ENCODE measurements at places on chromosomes 2 and 18.

GRCh38 chr2:120990451-120990871 lies 254.8 kb downstream of the GLI2 start:
- no peak for DNase-seq

DNA sequence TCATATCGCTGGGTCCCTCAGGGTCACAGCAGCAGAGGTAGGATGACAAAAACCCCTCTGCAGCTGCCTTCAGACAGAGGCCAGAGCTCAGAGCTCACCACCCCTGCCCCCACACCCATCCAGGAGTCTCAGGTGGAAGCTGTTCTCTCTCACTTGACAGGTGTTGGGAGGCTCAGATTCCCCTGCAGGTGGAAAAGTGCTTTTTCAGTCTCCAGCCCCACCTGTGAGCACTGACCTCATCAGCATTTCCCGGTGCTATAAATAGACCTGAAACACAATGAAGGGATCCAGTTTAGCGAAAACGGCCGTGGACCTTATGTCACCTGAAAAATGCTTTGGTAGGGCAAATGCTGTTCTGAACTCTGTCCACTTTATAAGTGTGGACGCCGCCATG lies 254.9 kb downstream of the NDUFA10 start:
- no peak for DNase-seq

DNA sequence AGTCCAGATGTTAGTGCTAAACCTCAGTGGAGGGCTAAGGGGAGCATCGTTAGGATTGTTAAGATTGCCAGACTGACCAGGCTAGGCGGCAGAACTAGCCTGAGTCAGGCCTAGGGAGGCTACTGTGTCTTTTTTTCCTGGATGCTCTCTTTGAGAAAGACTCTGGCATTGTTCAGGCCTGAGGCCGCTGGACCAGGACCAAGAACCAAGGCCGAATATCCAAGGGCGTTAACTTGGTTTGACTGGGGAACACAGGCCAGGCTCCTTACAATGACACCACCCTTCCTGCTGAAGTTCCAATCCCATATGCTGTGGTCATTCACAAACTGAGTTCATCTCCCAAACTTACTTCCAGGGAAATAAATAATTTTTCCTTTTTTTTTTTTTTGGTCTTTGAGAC lies 10.6 kb downstream of the HTRA2 start:
- DNase-seq = no peak

DNA sequence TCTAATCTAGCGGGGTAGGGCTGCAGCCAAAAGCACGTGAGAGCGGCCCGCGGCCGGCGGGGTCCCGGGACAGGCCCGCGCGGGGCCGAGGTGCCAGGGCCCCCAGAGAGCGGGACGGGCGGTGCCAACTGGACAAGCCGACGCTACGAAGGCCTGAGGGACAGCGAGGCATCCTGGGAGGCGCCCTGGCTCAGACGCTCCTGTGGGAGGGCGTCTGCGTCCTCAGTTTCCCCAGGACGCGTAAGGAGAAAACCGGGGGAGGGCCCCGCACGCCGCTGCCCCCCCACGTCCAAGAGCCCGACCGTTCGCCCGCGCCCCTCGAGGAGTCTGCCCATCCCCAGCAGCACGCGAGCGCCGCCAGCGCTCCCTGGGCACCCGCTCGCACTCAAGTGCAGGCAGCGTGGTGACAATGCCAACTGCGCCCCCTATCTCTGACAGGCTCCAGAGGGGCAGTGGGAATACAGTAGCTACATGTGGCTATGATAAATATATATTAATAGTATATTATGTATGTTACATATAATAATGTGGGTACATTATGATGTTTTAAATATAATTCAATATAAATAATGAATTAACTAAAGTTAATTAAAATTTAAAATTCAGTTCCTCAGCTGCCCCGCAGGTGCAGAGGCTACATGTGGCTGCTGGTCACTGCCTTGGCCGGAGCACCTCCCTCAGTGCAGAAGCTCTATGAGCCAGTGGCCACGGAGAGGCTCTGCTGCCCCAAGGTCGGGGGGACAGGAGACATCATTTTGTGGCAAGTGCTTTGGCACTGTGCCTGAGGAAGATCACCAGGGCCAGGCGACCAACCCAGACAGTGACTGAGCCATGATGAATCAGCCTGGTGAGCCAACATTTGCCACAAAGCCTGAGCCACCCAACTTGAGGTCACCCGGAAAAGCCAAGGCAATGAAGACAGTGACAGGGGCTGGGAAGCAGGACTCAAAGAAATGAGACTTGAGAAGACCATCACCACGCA lies 5.5 kb upstream of the SFT2D3 start:
- DNase-seq = no peak

DNA sequence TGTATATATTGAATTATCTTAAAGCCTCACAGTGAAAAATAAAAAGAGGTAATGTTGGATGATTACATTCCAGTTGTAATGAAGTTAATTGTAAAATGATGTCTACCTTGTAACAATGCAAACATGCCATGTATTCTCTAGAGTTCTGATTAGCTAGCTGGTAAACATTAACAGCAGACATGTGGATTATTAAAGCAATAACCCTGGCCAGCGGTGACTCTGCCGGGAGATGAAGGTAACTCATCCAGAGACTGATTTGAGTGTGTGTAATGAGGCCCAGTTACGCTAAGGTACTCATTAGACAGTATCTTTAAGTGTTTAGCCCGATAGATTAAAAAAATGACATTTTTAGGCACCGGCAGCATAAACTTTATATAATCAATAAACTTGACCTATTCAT lies 79.6 kb upstream of the REV1 start:
- DNase-seq = no peak

DNA sequence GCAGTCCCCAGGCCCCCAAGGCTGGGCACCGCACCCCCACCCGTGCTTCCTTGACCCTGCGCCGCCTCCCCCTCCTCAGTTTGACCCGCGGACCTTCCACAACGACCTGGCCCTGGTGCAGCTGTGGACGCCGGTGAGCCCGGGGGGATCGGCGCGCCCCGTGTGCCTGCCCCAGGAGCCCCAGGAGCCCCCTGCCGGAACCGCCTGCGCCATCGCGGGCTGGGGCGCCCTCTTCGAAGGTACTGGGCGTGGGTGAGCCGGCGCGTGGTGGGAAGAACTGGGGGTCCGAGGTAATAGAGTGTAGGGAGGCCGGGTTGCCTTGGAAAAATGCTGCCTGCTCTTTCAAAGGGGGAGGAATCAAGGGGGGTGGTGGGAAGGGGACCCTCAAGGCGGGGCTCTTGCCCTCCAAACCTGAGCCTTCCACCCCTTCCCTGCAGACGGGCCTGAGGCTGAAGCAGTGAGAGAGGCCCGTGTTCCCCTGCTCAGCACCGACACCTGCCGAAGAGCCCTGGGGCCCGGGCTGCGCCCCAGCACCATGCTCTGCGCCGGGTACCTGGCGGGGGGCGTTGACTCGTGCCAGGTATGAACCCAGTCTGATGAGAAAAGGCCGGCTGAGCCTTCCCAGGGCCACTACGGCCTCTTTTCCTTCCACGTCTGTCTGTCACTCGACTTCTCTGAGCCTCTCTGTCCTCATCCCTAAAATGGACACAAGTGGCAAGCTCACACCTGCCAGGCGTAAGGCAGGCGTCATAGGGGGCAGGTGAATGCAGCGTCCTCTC lies 2.6 kb downstream of the PRSS56 start:
- no peak for DNase-seq

DNA sequence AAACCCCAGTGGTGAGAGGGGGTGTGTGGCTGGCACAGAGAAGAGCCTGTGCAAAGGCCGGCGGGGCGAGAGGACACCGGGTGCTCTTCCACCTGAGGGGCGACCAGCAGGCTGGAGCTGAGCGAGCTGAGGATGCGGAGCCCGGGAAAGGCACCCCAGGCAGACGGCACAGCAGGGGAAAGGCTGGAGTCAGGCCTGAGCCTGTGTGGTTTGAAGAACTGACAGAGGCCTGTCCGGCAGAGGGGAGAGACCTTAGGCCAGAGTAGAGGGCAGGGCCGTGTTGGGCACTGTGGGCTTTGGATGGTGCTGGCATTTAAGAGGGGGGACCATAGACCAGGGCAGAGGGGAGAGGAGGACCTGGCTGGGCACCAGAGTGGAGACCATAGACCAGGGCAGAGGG lies 149.8 kb downstream of the RTP5 start:
- no peak for DNase-seq

DNA sequence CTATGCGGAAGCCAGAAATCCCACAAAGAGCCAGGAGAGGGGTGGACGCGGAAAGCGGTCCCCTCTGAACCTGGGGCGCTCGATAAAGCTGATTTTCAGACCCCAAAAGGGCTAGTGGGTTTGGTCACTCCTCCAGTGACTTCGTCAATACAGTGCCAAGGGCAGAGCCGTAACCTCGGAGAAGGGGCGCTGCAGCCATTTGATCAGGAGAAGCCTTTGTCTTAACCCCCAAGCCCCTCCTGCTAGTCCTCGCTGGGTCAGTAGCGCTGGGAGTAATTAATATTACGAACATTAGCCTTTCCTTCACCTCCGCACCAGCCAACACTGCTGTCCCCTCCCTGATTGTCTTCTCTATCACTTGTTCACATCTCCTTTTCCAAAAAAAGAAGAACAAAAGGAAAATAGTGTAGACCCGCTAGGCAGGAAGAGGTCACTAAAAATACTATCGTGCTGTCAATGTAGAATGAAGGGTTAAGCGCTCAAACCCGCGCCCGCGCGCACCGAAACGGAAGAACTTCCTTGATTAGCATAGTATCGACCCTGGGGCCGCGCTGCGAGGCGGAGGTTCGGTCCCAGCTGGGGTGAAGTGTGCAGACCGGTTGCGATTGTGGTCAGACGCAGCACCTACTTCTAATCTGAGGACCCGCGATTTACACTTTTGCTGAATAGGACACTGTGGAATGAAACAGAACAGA lies 63.2 kb upstream of the MAPRE2 start:
- no peak for DNase-seq
